ENCODE measurements at places on chromosomes 16 and 17. TPM values are rescaled to one million over a fixed set of nuclear protein-coding genes. Genes with fewer than 3 reads are reported as not detected.

- peaks cover 71% of the 10 kb centered on the region for H3K36me3 ChIP-seq
- no peak for DNase-seq
- H3K4me3 ChIP-seq, result no peak overlapping the region
- no peak overlapping the region for H3K27ac ChIP-seq
- H3K4me1 ChIP-seq, result peaks cover 16% of the 10 kb centered on the region
Observed at GRCh38 chr17:65538675-65539529, 22.5 kb downstream of the AXIN2 start.

The SHISA6 gene
- 2.9 TPM for total RNA-seq

The ATP2A1 gene
- total RNA-seq, result 4.6 TPM

DNA sequence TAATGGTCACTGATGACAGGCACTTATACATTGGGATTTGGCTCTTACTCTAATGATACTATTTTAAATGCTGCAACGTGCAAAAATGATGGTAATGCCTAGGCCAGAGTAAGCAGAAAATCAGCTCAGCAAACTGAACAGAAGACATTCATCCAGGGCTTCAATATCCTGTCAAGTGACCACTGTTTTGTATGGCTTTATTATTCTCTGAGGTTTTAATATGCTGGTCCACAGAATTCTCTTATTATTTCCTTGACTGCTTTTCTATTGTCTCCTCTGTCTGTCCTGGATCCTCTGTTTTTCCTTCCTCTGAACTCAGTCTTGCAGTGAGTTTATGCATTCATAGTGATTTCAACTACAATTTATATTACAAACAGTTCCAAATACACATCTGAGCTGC lies 90.8 kb upstream of the PMFBP1 start:
- no peaks in the 10 kb centered on the region for H3K36me3 ChIP-seq
- no peak overlapping the region for H3K27ac ChIP-seq
- H3K4me1 ChIP-seq, result no peaks in the 10 kb centered on the region
- H3K4me3 ChIP-seq, result no peak overlapping the region

The CCL17 gene
- total RNA-seq, result not detected

The KRT39 gene
- not detected for total RNA-seq

The RBFOX1 gene
- total RNA-seq, result 2.0 TPM

- H3K27me3 ChIP-seq, result no peaks in the 10 kb centered on the region
- H3K36me3 ChIP-seq, result peaks cover 30% of the 10 kb centered on the region
- no peak overlapping the region for H3K4me3 ChIP-seq
- no peak for DNase-seq
Observed at GRCh38 chr17:40017422-40018080, 2.3 kb downstream of the CSF3 start.

DNA sequence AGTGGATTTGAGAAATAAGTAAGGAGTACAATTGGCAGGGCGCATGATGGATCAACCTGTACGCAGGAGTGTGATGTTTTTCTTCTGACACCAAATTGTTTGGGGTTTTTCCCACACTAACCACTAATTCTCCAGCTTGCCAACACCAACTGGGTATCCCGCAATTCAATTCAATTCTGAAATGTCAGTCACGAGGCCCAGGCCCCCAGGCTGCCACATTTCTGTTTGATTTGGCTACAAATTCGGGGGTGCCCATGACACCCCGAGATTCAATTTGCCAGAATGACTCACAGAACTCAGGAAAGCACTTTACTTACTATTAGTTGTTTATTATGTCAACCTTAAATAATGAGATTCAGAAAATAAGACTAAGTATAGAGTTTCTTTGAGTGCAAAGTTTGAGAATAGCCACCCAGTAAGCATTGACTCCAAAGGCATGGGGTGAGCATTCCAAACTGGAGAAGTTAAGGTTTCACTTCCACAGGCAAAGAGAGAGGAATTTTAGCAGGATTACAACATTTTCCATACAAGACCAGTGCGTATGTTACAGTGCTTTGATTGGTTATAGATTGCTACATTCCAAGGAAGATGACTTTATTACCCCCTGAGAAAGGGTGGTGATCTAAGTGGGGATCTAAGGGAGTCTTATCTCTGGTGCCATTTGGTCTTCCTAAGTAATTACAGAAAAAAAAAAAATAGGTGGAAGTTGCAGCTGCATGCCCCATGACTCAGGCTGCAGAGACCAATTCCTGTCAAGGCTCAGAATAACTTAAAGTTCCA lies 11.5 kb downstream of the SLC46A1 start:
- 0 out of 2 replicates have a peak, but pooled peaks cover 5% of the 10 kb centered on the region for H3K36me3 ChIP-seq
- no peak overlapping the region for H3K4me3 ChIP-seq

The IL17C gene
- total RNA-seq, result 0.29 TPM

GRCh38 chr17:83195330-83196023 lies 116.1 kb downstream of the METRNL start:
- no peak for DNase-seq
- H3K27ac ChIP-seq, result no peak overlapping the region
- H3K36me3 ChIP-seq, result peaks cover 2% of the 10 kb centered on the region
- H3K4me3 ChIP-seq, result no peak overlapping the region

GRCh38 chr16:89118361-89119165 lies 24.9 kb downstream of the ACSF3 start:
- DNase-seq, result peak; percentile 52
- H3K27me3 ChIP-seq, result no peaks in the 10 kb centered on the region
- peak overlapping the region; percentile 50 for H3K4me3 ChIP-seq
- H3K36me3 ChIP-seq, result peaks cover 65% of the 10 kb centered on the region

DNA sequence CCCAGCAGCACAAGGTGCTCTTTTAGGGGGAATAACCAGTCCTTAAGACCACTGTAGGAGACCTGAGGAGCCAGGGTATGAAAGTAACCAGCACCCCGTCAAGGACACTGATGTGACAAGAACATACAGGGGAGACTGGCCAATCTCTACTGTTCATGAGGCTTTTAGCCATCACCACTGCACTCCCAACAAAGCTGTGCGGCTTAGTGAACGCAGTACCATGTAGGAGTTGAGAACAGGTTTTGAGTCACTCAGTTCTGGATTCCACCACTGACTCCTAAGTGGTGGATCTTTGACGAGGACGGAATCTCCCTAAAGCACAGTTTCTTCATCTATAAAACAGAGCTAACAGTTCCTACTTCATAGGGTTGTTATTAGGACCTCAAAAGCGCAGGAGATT lies 26.8 kb downstream of the COG4 start:
- H3K4me3 ChIP-seq, result no peak overlapping the region
- H3K27me3 ChIP-seq, result no peaks in the 10 kb centered on the region
- no peak overlapping the region for H3K27ac ChIP-seq
- no peaks in the 10 kb centered on the region for H3K4me1 ChIP-seq

GRCh38 chr17:43936434-43936833 lies 5.8 kb downstream of the PPY start:
- no peak for DNase-seq
- no peaks in the 10 kb centered on the region for H3K4me1 ChIP-seq
- no peak overlapping the region for H3K27ac ChIP-seq
- H3K36me3 ChIP-seq, result no peaks in the 10 kb centered on the region
- peaks cover 4% of the 10 kb centered on the region for H3K27me3 ChIP-seq

DNA sequence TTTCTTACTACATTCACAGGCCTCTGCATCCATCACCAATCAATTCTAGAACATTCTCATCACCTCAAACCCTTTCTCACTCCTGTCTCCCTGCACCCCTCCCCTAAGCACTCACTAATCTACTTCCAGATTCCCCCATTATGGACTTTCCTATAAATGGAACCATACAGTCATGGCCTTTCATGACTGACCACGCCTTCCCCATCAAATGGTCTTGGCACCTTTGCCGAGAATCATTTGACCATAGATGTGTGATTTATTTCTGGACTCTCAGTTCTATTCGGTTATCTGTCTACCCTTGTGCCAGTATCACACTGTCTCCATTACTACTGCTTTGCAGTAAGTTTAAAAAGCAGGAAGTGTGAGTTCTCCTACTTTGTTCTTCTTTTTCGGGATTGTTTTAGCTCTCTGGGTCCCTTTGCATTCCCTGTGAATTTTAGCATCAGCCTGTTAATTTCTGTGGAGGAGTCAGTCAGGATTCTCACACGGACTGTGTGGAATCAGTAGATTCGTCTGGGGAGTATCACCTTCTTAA lies 27.5 kb downstream of the GTF3C1 start:
- DNase-seq, result no peak
- H3K27me3 ChIP-seq, result no peaks in the 10 kb centered on the region
- no peak overlapping the region for H3K27ac ChIP-seq

DNA sequence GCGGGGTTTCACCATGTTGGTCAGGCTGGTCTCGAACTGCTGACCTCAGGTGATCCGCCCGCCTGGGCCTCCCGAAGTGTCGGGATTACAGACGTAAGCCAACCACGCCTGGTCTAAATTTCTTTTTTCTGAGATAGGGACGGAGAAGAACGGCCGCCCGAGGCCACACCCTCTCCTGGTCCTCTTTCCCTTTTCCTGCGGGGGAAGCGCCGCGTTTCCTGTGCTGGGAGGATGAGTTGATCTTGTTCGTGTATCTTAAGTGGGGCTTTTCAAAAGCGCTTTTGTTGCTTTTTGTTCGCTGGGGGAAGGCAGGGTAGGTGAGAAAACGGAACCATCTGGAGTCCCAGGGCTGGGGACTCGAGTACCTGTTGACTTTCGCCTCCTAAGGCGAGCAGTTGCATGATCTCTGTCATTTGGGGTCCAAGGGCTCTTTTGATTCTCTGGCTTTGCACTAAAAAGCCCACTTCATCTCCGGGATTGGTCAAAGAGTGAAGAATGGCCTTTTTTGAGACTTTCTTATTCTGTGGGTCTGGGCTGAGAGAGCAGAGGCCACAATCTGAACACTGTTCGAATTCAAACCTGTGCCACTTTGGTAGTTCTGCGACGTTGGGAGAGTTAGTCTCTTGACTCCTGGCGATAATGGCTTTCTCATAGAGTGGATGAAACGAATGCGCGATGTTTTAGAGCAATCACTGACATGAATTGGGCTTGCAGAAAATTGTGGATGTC lies 1.3 kb downstream of the FUS start:
- no peaks in the 10 kb centered on the region for H3K4me1 ChIP-seq
- H3K27ac ChIP-seq, result no peak overlapping the region
- H3K4me3 ChIP-seq, result peak overlapping the region; percentile 99
- H3K27me3 ChIP-seq, result no peaks in the 10 kb centered on the region
- no peak for DNase-seq

GRCh38 chr17:74307984-74308773 lies 17.8 kb upstream of the KIF19 start:
- no peak for DNase-seq
- H3K27ac ChIP-seq, result no peak overlapping the region
- no peaks in the 10 kb centered on the region for H3K27me3 ChIP-seq
- H3K4me1 ChIP-seq, result no peaks in the 10 kb centered on the region
- no peak overlapping the region for H3K4me3 ChIP-seq

DNA sequence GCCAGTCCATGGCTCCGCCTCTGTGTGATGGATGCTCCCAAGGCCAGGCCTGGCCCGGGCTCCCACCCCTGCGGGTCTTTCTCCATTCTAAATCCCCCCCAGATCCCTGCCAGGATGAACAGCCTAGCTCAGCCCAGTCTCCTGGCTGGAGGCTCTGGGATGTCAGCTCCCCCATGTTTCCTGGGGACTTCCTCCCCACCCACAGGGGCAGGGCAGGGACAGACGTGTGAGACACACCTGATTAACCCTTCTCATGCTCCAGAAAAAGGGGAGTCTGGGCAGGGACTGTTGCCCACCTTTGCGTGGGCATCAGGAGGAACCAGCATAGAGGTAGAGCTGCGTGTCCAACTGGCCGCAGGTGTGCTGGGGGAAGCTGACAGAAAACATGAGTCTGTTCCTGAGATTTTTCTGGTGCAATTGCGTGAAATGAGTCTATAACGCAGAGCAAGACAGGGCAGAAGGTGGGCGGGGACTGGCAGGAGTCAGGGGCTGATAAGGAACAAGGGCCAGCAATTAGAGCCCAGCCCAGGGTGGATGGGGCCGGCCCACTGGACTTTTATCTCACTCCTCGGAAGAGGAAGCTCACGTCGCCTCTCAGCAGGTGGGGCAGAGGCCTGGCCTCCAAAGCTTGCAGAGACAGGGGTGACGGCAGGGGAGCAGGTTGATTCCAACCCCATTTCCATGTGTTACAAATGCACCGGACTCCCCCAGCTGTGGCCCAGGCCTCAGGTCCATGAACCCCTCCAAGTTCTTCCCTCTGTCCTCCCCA lies 238.2 kb downstream of the RBFOX3 start:
- H3K4me1 ChIP-seq, result no peaks in the 10 kb centered on the region
- no peaks in the 10 kb centered on the region for H3K36me3 ChIP-seq
- DNase-seq, result no peak
- H3K27ac ChIP-seq, result no peak overlapping the region

- no peaks in the 10 kb centered on the region for H3K36me3 ChIP-seq
- DNase-seq, result peak; percentile 49
- H3K4me3 ChIP-seq, result peak overlapping the region; percentile 87
- peaks cover 5% of the 10 kb centered on the region for H3K4me1 ChIP-seq
Observed at GRCh38 chr16:51153577-51154031, 2.5 kb upstream of the SALL1 start.

DNA sequence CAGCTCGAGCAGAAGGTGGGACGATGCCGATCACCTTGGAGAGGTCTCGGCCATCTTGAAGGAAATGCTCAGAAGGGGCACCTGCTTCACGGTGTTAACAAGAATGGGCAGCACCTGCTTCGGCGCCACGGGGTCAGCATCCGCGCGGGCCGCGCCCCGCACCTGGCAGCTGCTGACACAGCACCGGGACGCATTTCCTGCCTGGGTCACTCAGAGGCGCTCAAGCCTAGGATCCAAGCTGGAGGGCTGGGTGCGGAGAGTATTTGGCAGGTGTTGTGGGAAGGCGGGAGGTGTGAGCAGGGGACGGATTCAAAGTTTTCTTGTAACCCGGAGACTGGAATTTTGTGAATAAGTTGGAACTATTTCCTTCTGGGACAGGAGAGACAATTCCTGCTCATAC lies 39.3 kb upstream of the AKTIP start:
- no peak overlapping the region for H3K27ac ChIP-seq
- H3K4me3 ChIP-seq, result no peak overlapping the region
- no peaks in the 10 kb centered on the region for H3K27me3 ChIP-seq
- DNase-seq, result peak; percentile 77

DNA sequence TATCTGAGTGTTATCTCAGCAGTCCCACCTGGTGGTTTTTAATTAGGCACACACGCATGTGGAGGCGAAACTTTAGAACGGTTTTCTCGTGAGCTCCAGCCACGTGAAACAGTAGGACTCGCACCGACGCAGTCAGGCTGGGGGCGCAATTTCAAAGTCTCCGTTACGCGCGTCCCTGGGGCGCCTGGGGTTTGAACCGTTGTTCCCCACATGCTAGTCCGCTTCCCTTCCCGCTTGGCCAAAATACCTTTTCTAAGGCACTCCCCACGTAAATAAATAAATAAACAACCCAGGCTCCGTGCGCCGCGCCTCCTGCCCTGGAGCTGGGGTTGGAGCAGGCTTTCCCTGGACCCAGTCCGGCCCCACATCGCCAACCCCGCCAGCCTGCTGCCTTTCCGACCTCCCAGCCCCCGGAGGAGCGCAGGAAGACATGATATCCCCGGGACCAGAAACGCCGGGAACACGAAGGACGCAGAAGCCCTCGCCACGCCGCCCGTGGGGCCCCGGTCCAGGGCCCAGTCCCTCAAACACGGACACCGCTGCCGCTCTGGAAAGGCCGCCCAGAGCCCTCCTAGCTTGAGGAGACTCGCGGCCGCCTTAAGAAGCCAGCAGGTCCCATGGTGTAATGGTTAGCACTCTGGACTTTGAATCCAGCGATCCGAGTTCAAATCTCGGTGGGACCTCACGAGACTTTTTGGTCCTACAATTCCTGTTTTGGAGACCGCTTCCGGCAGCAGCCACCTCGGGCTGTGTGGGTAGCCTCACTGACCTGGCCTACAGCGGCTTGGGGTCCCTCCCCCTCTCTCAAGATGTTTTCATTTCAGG lies 18.2 kb downstream of the GNGT2 start:
- peak; percentile 97 for DNase-seq
- H3K36me3 ChIP-seq, result no peaks in the 10 kb centered on the region
- no peaks in the 10 kb centered on the region for H3K27me3 ChIP-seq
- peak overlapping the region; percentile 92 for H3K4me3 ChIP-seq
- no peaks in the 10 kb centered on the region for H3K4me1 ChIP-seq

All from H9 (cell line).